Stimulated activated CD4-positive, alpha-beta T cell treated with anti-CD3 and anti-CD28 coated beads, Interleukin-1b, Interleukin-23, amount 100 ng/mL, for 24 hours (primary cell): ENCODE measurements at places on chromosomes 11 and 22.

DNA sequence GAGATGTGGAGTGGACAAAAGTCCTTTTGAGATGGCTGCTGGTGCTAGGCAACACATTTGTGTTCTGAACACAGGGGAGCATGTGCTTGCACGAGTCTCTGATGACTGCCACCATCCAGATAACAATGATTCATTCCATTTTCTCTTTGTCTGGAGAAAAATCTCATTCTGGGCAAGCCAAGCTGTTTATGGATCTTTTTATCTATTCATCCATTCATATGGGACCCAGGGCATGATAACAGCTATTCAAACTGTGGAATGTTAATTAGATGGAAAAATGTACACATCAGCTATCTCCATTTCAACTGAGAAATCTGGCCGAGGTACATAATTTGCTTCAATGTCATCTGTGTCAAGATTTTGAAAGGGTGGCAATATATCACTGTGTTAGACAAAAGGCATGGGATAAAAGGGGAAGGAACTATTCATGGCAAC lies 117.5 kb upstream of the ZBED5 start:
- no peak for DNase-seq

GRCh38 chr11:112881461-112881860 lies 79.8 kb upstream of the NCAM1 start:
- no peak for DNase-seq

DNA sequence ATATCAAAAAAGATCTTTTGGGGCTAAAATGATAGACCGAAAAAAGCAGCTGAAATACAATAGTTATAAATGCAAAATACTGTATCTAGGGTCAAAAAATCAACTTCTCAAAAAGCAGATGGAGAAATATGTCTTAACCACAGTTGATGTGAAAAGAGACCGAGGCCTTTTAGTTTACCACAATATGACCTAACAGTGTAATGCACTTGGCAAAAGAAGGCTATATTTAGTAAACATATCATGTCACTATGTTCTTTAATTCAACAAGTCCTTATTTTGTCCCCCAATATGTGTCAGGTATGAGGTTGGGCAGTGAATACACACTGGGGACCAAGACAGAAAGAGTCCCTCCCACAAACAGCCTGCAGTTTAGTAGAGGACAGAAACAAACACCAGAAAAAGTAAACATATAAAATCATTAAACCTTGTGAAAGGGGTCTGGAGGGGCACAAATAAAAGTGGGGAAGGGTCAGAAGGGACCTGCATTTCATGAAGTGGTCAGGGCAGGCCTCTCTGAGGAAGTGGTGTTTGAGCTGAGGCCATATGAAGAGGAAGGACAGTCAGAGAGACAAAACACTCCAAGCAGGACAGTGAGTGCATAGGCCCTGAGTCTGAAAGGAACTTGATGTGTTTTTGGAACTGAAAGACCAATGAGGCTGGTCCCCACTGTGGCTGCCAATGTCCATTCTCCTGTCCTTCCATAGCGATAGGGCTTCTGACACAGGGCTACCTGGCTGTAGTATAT lies 53.4 kb downstream of the LIF start:
- DNase-seq, result no peak

DNA sequence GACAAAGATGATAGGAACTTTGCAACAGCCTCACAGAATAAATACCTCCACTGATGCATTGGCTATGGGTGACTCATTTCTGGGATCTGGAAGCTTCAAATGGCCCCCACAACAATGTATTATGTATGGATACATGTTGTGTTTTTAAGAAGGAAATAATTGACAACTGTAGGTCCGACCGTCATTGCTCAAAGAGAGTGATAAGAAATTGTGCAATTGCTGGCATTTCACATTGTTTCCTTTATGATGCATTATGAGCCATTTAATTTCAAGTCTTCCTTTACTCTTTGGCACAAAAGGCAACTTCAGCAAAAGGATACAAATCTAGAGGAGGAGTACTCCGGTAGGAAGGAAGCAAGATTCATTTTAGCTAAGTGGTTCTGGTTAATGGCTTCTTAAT lies 2.0 kb downstream of the ANO3 start:
- DNase-seq, result no peak

- no peak for DNase-seq
Measured at GRCh38 chr11:106642331-106642730, 375.9 kb downstream of the GUCY1A2 start.

- peak; percentile 24 for DNase-seq
Measured at GRCh38 chr11:111429066-111429506, 50.0 kb upstream of the POU2AF1 start.

DNA sequence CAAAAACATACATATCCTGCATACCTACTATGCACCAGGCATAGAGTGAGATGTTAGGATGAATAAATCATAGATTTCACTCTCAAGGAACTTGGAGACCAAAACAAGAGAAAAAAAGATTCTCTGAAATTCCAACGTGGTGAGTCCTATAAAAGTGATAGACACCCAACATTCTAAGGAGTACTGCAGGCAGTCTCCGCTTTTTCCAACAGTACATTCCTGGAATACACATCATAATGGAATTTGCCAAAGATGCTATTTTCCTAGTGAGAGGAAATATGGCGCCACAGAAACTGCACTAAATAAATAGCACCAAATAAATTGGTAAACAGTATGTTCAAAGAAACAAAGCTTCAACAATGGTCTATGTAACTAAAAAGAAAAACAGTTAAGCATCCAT lies 6.0 kb downstream of the TMEM123 start:
- DNase-seq, result no peak
